Karpas-422 (cell line): ENCODE measurements at places on chromosomes 5 and 9.

DNA sequence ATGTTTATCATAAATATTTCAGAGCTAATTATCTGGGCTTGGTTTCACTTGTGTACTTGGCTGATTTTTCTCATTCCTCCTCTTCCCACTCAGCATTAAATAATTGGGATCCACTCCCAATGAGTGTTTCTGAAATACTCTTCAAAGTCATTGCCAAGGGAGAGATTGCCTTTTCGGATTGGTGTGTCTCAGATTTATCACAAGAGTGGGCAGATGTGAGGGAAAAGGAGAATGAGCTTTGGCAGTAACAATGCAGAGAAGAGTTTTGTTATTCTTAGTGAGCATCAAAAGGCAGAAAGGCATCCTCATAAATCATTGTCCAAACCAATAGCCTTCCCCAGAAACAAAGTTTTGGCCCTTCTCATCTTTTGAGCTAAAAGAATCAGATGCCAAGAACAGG lies 79.2 kb downstream of the SEMA5A start:
- DNase-seq: no peak

- DNase-seq: no peak
Measured at GRCh38 chr9:107348836-107349235, 65.8 kb downstream of the RAD23B start.

DNA sequence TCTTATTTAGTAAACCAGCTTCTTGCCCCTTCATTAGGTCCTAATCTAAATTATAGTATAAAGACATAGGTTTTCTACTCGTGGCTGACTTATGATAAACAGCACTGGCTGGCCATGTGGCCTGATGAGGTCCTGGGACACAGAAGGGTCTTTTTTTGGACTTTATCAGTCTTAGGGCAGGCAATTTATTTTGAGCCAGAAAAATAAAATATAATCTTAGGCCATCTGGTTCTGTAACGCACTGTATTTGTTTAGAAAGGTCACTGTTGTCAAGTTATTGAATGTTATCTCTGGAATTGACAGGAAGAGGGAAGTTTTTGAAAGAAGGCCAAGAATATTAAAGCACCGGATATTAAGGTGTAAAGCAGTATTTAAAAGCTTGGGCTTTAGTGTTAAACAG lies 53.9 kb downstream of the RFX3 start:
- no peak for DNase-seq

DNA sequence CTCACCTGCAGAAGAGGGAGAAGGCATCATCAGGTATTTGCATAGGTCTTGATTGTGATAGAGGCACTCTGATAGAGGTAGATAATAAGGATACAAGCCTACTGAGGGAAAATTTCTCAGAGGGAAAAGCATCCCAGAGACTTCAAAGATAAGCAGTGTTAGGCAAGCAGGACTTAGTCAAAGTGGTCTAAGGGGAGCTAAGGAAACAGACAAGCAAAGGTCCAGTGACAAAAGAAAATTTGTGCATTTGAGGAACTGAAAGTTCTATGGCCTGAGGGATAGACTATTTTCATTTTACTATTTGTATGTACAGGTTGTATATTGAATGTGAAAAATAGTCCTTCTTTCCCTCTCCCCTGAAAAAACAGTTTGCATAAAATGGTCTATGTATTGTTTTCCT lies 27.4 kb downstream of the OXCT1 start:
- DNase-seq: peak; percentile 51

DNA sequence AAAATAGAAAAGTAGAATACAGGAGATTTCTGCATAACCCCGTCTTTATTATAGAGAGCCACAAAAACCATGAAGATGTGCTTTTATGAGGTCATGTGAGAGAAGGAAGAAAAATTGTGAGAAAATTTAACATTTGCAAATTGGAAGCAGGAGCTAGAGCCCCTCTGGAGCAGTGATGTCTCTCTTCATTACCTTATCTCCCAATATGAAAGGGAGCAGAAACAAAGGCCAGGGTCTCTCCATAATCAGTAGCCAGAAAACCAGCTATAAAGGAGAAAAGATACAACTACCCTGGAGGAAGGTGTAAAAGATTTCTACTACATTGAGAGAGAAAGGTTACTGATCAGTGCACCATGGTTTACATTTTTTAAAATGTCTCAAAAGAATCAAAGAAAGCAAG lies 53.2 kb upstream of the ITGA1 start:
- no peak for DNase-seq
